Purkinje cell (primary cell): ENCODE measurements at places on chromosomes 7 and 10. TPM values are rescaled to one million over a fixed set of nuclear protein-coding genes. Genes with fewer than 3 reads are reported as not detected.

GALNT17 gene
- 32.0 and 35.7 TPM in 2 replicates for polyA plus RNA-seq

HOXA3 gene
- polyA plus RNA-seq = not detected in 2 replicates

UCMA gene
- not detected in 2 replicates for polyA plus RNA-seq

BTRC gene
- 15.9 and 26.8 TPM in 2 replicates for polyA plus RNA-seq

SPDYE16 gene
- polyA plus RNA-seq = 0.38 and 0.51 TPM in 2 replicates

TFEC gene
- polyA plus RNA-seq = not detected in 2 replicates

HYAL4 gene
- not detected in 2 replicates for polyA plus RNA-seq

PROSER2 gene
- polyA plus RNA-seq = 0.26 and 0.55 TPM in 2 replicates

EGR2 gene
- polyA plus RNA-seq = 0.16 TPM in 1 of 2 replicates, not detected in the other

OR2A5 gene
- not detected in 2 replicates for polyA plus RNA-seq

CLRN3 gene
- polyA plus RNA-seq = not detected in 2 replicates

LIPM gene
- polyA plus RNA-seq = not detected in 2 replicates

CUBN gene
- not detected in 2 replicates for polyA plus RNA-seq

RHOBTB1 gene
- 1.6 and 2.5 TPM in 2 replicates for polyA plus RNA-seq

HMX2 gene
- not detected in 2 replicates for polyA plus RNA-seq

ADAMTS14 gene
- not detected in 2 replicates for polyA plus RNA-seq

ACSL5 gene
- 0.27 TPM in 1 of 2 replicates, not detected in the other for polyA plus RNA-seq

TUBAL3 gene
- polyA plus RNA-seq = not detected in 2 replicates

C10orf105 gene
- polyA plus RNA-seq = not detected in 2 replicates

AMPH gene
- 24.0 and 32.8 TPM in 2 replicates for polyA plus RNA-seq

UMAD1 gene
- polyA plus RNA-seq = 16.6 and 24.0 TPM in 2 replicates

IKZF5 gene
- 11.2 and 13.7 TPM in 2 replicates for polyA plus RNA-seq

TMEM213 gene
- not detected in 2 replicates for polyA plus RNA-seq

SKAP2 gene
- polyA plus RNA-seq = 4.1 and 9.0 TPM in 2 replicates

SLC4A2 gene
- 2.2 and 8.2 TPM in 2 replicates for polyA plus RNA-seq

EBLN1 gene
- not detected in 2 replicates for polyA plus RNA-seq

TMEM184A gene
- polyA plus RNA-seq = not detected in 2 replicates

RGR gene
- polyA plus RNA-seq = 3.0 and 5.1 TPM in 2 replicates

OPALIN gene
- 0.50 and 3.0 TPM in 2 replicates for polyA plus RNA-seq

ZNF282 gene
- 0.98 and 1.2 TPM in 2 replicates for polyA plus RNA-seq

PRKCQ gene
- 2.2 and 2.6 TPM in 2 replicates for polyA plus RNA-seq

WDR86 gene
- not detected in 2 replicates for polyA plus RNA-seq

PRSS2 gene
- not detected in 2 replicates for polyA plus RNA-seq

TMEM236 gene
- polyA plus RNA-seq = 0.13 TPM in 1 of 2 replicates, not detected in the other
